Hair follicular keratinocyte (primary cell): ENCODE measurements at places on chromosomes 2 and 18. TPM values are rescaled to one million over a fixed set of nuclear protein-coding genes. Genes with fewer than 3 reads are reported as not detected.

Gene C2orf74
- total RNA-seq = 8.7 and 13.7 TPM in 2 replicates

Gene MOGAT1
- total RNA-seq = not detected in 2 replicates

Gene KIAA2012
- total RNA-seq = not detected in 2 replicates

Gene RGPD3
- 0.08 and 0.16 TPM in 2 replicates for total RNA-seq

Gene LMAN2L
- 12.6 and 16.2 TPM in 2 replicates for total RNA-seq

Gene CDH2
- 0.08 TPM in 1 of 2 replicates, not detected in the other for total RNA-seq
